ENCODE measurements at places on chromosomes 13 and 19.

DNA sequence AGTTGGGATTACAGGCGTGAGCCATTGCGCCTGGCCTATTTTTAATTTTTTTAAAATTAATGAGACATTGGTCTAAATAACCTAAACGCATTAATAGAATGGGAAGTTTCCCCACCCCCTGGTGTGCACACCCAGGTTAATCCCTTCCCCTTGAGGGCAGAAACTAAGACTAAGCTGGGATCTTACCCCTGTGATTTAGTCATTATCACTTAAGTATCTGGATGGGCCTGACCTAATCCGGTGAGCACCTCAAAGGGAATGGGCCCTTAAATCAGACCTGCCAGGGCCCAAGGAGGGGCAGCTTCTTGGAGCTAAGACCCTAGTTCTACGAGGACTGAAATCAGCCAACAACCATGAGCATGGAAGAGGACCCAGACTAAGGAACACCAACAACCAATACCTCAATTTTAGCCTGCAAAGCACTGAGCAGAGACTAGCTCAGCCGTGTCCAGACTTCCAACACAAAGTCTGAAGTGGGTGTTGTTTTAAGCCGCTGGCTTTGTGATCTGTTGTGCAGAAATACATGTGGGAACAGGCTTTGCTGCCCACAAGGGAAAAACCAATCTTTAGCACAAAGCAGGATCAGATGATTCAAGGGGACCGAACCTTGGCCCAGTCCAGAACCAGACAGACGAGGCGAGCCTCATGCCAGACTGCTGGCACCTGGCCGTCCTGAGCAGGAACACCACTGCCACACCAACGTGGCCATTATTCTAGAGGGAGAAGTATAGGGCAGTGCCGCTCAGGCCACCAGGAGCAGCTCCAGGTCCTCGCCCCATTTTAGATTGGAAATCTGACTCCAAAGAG, 7.1 kb downstream of the UBE2S start:
- DNase-seq: no peak

DNA sequence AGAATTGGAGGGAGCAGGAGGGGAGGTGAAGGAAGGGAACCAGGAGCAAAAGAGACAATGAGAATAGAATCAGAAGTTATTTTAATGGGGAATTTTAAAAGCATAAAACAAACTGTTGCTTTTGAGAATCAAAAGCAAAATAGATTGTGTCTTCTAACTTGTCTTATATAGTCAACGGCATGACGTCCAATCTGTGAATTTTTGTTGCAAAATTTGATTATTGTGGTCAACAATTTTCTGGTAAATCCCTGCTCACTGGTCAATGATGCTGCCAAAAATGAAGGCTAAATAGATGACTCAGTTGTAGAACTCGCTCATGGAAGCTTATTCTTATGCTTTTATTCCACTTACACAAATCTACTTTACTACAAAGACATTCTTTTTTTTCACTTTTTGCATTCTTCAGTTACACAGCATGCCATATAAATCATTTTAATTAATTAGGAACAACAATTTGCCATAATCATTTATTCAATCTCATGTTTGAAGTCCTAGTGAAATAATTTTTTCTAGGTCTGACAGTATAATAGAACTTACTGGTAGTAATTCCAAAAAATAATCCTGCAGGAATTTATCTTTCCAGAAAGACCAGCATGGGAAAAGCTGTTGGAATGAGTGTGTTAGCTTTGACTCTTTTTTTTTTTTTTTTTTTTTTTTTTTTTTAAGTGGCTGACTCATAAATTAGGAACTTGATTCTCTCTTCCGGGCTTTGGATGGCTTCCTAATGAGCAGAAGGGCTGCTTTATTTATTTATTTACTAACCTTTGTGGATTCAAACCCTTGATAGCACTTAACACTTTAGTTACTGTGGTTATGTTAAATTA, 256.9 kb downstream of the SPRY2 start:
- peak; percentile 38 for DNase-seq

GRCh38 chr19:2927032-2927430, 17.7 kb downstream of the ZNF77 start:
- DNase-seq: no peak

- no peak for DNase-seq
Observed at GRCh38 chr13:67769987-67770341, 539.8 kb upstream of the PCDH9 start.

DNA sequence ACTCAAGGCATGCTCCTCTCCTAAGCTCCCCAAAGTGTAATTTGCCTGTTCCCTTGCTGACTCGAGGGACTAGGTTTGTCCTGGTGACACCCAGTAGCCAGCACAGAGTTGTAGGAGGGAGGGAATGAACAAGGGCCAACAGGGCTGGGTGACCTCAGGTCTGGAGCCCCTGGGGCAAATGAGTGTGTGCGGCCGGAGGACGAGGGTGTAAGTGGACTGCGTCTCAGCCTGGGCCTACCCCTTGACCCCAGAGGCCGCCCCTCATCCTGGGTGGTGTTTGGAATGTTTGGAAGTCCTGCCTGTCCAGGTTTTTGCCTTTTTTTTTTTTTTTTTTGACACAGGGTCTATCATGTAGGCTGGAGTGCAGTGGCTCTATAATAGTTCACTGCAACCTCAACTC, 1.3 kb upstream of the ZNF653 start:
- DNase-seq: no peak

GRCh38 chr19:3369337-3370213, 3.2 kb downstream of the NFIC start:
- DNase-seq: no peak

DNA sequence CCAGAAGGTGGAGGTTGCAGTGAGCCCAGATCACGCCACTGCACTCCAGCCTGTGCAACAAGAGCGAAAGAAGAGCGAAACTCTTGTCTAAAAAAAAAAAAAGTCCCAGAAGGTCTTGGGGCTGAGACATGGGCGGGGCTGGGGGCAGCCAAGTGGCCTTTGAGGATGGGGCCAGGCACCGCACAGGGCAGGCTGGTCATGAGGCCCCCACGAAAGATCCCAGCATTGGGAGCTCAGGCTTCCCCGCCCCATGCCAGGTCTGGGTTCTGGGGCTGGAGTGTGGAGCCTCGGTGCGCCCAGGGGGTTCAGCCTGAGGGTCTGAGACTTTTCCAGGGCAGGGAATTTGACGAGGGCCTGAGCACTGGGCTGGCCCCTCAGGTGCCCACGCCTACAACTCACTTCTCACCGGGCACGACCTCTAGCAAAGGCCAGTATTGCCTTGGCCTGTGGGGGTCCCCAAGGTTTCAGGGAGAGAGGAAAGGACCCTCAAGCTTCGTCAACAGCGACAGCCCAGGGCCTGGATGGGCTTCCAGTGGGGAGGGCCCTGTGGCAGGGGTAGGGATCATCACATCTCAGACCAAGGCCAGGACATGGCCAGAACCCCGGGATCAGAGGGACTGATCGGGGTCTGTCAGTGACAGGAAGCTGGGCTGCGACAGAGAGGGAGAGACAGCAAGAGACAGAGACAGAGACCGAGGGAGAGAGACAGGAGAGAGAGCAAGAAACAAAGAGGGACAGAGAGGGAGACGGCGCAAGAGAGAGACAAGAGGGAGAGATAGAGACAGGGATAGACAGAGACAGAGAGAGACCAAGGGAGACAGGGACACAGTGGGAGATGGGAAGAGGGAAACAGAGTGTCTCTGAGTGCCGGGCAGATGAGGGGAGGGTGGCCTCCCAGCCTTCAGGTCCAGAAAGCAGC, 7.5 kb upstream of the MEX3D start:
- DNase-seq: no peak
